ENCODE measurements at places on chromosomes 11 and 22.

DNA sequence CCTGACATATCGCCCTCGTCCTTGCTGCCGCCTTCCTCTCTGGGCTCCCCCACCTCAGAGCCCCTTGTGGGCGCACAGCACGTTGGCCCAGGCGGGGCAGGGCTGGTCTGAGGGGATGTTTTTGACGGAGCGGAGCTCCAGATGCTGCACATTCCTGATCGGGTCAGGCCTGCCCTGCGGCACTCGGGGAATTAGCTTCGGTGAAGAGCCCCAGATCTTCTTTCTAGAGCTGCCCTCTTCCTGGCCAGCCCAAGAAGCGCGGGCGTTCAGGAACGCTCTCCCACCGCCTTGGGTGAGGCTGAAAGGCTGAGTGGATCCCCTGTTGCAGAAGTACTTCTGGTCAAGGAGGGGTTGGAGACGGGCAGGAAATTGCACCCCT is 12.1 kb downstream of the YPEL4 start:
- peak; percentile 79 for DNase-seq

- DNase-seq: no peak
Measured at GRCh38 chr11:127027789-127028188, 27.2 kb upstream of the KIRREL3 start.

DNA sequence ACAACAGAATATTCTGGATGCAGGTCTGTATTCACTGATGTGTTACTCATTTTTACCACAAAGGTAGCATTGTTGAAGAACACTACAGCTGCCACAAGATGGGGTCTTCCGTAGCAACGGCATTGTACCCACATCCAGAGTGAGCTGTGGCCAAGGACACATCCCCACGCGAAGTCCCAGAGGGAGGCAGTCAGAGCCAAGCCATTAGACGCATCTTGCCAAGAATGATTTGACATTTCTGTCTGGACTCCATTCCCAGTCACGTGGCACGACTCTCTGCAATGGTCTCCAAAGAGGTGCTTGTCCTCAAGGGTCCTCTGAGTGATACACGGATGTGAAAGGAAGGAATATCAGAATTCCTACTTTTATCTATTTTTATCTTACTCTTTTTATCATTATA is 15.5 kb downstream of the OPCML start:
- no peak for DNase-seq

GRCh38 chr11:67051945-67052488 is 4.6 kb upstream of the RHOD start:
- DNase-seq: no peak

DNA sequence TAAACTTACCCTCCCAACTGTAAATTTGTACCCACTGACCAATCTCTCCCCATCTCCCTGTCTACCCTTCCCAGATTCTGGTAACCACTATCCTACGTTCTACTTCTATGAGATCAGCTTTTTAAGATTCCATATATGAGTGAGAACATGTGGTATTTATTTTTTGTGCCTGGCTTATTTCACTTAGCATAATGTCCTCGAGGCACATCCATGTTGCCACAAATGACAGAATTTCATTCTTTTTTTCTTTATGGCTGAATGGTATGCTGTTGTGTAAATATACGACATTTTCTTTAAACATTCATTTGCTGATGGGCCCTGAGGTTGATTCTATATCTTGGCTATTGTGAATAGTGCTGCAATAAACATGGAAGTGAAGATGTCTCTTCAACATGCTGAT is 74.7 kb upstream of the RRM1 start:
- no peak for DNase-seq

- no peak for DNase-seq
Measured at GRCh38 chr11:1734641-1735081, 15.7 kb downstream of the IFITM10 start.

GRCh38 chr11:65781152-65781961 is 581 bp upstream of the AP5B1 start:
- peak; percentile 65 for DNase-seq

DNA sequence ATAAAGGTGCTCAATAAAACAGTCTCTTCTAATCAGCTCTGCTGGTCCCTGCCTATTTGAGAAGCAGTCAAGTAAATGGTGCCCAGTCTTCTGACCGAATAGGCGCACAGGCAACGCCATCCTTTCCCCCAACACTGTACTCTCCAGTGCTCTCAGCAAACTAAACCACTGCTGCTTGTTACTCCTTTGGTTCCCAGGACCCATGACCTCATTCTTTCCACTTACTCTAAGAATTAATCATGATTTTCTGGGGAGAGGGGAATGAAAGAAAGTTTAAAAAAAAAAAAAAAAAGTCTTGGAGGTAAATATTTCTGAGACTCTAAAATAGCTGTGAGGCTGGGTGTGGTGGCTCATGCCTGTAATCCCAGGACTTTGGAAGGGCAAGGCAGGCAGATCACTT is 63.7 kb downstream of the SGSM3 start:
- DNase-seq: no peak

DNA sequence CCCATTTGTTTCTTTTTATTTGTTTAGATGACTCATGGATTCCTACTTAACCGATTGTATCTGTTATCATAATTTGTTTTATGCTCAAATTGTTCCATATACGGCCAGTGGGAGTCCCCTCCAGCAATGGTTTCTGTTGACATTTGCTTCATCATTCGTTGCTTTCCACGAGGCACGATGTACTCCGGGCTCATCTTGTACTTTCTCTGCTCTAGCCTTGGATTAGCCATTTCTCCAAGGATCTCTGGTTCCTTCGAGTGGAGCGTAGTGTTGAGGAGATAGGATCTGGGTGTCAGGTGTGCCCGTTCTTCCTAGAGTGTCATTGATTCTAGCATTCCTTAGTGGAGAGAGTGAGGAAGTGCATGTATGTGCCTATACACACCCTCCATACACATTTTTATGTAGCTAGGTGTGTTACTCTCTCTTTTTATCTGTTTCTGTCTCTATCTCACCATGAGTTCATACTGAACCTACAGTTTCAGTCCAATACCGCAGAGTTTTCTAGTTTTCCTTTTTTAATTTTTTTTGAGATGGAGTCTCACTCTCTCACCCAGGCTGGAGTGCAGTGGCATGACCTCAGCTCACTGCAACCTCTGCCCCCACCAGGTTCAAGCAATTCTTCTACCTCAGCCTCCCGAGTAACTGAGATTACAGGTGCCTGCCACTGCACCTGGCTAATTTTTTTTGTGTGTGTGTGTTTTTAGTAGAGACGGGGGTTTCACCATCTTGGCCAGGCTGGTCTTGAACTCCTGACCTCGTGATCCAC is 31.4 kb downstream of the TECTA start:
- DNase-seq: no peak

- DNase-seq: no peak
Measured at GRCh38 chr11:3074912-3075589, 17.8 kb upstream of the CARS1 start.

- no peak for DNase-seq
Measured at GRCh38 chr11:31824332-31824878, 13.3 kb upstream of the PAX6 start.

DNA sequence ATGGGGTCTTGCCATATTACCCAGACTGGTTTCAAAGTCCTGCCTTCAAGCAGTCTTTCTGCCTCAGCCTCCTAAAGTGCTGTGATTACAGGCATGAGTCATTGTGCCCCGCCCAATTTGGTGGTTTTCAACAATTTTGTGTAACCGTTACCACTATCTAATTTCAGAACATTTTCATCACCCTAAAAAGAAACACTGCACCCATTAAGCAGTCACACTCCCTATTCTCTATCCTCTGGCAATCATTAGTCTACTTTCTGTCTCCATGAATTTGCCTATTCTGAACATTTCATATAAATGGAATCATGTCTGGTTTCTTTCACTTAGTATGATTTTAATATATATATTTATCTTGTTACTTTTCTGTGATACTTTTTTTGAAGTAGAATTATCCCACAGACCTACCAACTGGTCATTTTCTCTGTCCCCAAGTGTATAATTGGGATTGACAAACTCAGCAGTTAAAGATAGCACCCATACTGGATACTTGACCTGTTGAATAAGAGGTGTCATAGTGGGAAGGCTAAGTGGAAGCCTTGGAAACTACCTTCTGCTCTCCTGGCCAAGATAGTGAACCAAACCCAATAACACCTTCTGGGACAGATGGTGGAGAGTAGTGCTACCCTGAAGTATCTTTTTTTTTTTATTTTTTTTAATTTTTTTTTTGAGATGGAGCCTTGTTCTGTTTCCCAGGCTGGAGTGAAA is 64.8 kb downstream of the STIM1 start:
- no peak for DNase-seq

GRCh38 chr22:22074634-22075381 is 92.2 kb upstream of the TOP3B start:
- DNase-seq: no peak

DNA sequence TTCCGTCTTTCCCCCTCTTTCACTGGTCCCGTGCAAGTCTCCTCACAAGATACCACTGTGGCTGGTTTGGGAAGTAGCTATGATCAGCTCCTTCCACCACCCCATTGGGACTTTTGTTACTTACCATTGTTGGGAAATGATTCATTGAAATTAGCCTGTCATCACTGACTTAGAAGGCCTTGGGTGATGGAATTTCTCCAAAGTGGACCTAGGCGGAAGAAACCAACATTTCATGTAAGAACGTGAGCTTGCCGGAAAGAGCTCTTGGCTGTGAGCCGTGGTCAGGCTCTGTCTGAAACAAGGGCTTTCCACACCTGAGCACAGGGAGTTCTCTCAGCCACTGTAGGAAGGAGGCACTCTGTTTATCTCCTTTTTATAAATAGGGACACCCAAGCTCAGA is 23.5 kb upstream of the CRYBB3 start:
- DNase-seq: no peak

- DNase-seq: no peak
Measured at GRCh38 chr11:95192717-95193116, 38.3 kb downstream of the SESN3 start.

- no peak for DNase-seq
Measured at GRCh38 chr11:60396799-60397198, 540 bp downstream of the MS4A14 start.

DNA sequence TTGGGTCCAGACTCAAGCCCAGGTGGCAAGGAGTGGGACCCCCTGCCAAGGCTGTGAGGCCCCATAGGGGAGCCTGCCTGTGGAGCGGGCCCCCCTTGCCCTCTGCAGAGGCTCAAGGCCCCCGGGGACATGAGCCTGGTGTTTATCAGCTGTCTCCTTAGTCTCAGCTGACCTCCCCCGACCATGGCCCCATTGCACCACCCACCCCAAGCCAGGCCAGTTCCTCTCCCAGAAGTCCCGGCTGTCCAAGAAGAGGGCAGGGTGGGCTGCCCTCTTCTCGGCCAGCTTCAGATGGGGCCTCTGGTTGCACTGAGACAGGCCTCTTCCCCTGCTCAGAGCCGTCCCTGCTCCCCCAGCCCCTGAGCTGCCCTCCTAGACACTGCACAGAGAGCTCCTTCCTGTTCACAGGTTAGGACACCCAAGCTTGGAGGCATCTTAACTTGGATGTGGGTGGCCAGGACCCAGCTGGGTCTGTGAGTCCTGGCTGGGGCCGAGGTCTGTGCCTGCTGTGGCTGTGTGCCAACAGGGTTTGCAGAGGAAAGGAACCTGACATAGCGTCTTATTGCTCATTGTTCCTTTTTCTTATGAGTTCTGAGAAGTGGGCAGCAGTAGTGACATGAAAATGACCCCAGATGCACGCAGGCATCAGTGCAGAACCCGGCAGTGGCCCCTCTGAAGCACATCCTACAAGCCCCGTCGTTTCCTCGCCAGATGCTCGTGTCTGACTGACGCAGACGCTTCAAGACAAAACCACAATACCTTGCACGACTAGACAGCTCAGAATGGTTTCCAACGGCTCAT is 5.4 kb downstream of the TRABD start:
- no peak for DNase-seq

- DNase-seq: no peak
Measured at GRCh38 chr11:88544656-88545280, 207.2 kb upstream of the CTSC start.

- no peak for DNase-seq
Measured at GRCh38 chr11:1892558-1892957, 863 bp upstream of the PRR33 start.

- no peak for DNase-seq
Measured at GRCh38 chr11:67409261-67409666, 5.4 kb downstream of the TBC1D10C start.

GRCh38 chr11:131693756-131694155 is 323.3 kb downstream of the NTM start:
- DNase-seq: no peak

DNA sequence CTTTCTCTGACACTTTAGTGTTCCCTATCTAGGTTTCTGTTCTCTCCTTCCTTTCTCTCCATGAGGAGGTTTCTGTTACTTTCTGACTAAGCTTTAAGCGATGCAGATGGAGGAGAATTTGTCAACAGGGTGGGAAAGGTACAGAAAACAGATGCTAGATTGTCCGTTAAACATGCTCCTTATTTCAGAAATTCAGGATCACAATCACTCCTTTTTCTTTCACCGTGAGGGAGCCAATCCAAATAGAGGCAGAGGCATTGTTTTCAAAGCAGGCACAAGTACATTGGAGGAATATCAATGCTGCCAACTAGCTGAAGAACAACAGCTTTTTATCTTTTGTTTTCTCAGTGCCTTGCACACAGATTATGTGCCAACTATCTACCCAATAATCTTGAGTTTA is 215.7 kb upstream of the FOLH1 start:
- no peak for DNase-seq

DNA sequence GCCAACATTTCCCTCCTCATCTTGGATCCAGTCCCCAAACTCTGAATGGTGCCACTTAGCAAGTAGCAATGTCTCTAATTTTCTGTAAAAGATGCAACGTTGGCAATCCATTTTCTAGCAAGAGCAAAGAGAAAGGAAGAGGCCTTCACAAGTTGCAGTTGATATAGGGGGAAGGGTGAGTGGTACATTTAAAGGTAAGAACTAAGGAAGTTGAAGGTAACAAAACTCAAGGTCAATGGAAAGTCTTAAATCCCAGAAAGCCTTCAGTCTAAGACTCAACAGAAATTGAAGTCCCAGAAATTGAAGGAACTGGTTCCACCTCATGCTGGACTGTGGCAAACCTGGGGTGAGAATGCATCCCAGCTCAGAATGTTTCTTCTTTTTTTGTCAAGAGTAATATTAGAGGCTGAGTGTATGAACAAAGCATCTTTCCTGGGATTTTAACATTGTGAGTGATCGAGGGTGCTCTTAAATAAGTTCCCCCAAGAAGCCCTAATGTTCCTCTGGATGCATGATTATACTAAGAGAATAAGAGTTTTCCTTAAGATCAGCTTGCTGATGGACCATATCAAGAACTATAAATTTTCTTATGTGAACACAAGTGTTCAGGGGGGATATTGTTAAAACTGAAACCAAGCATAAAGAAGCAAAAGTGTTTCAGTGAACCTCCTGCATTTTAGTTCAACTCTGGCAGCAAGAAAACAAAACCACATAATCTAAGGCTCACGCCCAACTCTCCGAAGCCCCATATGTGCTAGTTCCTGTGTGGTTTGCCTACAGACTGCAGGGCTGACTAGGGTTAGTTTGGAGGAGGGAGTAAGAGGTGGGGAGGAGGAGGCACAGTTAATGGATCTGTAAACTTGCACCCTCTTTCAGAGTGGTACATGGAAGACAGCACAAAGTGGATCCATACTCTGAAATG is at the start of gene GRAP2:
Gene GRAP2, plus strand, starts transcription at position 779 of the 922 bp plus-strand sequence. CDS start 46,023 bp downstream, outside the sequence.
- no peak for DNase-seq

GRCh38 chr11:57764566-57764965 is 3.0 kb downstream of the CTNND1 start:
- no peak for DNase-seq

Measured in left forelimb (tissue), 1 donor.